Left renal cortex interstitium (tissue), 4 donors: ENCODE measurements at places on chromosomes 5 and 9.

- DNase-seq = no peak
Measured at GRCh38 chr9:21001581-21001980, 29.9 kb downstream of the HACD4 start.

- DNase-seq = no peak
Measured at GRCh38 chr9:87152256-87152655, 204.9 kb upstream of the GAS1 start.

- DNase-seq = peak; percentile 30
Measured at GRCh38 chr5:39283231-39283818, 64.0 kb upstream of the FYB1 start.

GRCh38 chr5:16542236-16542635, 74.6 kb downstream of the RETREG1 start:
- no peak for DNase-seq
